Mammary epithelial cell (primary cell): ENCODE measurements at places on chromosomes 6 and 20. TPM values are rescaled to one million over a fixed set of nuclear protein-coding genes. Genes with fewer than 3 reads are reported as not detected.
A peak's percentile ranks its signal among the peaks of the same experiment; 100 is the strongest.

DNA sequence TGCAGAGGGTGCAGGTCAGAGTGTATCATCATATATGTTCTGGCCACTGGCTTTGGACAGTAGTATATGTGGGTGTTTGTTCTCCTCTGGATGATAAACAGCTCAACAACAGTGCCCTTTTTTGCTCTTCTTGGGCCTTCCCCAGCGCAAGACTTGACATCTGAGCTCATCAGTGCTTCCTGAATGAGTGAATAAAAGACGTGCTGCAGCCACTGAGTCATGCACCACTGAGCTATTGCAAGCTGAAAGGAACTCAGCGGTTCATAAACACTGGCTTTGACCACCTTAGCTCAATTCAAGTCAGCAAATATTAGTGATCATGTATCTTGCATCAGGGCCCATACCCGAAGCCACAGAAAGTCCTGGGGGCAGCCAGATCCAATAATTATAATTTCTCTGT lies 105.3 kb upstream of the KCNG1 start:
- peak; percentile 84 for DNase-seq

DNA sequence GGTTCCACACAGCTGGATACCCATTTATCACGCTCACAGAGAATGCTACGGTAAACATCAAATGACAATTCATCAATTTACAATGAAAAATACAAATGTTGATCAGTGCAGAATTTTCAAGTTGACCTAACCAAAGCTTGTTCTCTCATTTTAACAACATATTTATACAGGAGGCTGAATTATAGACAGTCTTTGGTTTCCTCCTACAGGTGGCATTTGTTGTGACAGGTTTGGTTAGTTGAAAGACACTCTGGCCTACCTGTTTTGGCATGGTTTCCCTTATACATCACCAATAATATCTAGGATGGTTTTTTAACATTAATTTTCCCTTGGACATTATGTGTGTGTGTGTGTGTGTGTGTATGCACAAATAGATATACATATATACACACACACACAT lies 642.5 kb upstream of the MMS22L start:
- no peak for DNase-seq

GRCh38 chr6:142763205-142763604 lies 181.8 kb downstream of the HIVEP2 start:
- DNase-seq, result peak; percentile 69

DNA sequence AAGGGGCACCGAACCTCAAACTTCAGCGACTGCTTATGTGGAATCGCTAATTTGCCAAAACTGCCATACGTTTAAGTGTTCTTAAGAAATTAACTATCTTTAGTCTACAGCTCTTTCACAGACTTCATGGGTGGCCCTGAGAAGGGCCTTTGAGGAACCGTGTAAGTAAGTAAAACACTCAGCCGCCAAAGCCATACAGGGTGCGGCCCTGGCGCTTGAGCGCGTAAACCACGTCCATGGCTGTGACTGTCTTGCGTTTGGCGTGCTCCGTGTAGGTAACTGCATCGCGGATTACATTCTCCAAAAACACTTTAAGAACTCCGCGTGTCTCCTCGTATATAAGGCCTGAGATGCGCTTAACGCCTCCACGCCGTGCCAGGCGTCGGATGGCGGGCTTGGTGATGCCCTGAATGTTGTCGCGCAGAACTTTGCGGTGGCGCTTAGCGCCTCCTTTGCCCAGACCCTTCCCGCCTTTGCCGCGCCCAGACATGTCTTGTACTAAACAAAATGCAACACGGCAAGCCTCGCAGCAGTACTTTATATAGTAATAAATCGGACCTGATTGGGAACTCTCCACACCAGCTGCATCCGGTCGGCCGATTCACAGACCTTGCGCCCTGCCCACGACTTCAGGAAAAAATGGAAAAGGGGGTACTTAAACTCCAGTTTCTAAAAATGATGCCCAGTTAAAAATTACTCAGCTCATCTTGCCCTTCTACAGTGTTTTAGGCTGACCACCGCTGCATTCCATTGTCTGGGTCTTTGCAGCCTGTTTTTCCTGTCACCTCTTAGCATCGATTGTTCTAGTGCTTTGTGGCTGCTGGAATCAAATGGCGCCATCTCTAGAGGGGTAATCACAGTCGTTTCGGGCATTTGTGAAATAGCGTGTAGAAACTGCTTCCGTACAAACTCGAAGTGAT lies 38.9 kb downstream of the OR2B2 start:
- peak; percentile 78 for DNase-seq

GRCh38 chr6:153840039-153840850 lies 198.8 kb upstream of the OPRM1 start:
- no peak for DNase-seq

- no peak for DNase-seq
Measured at GRCh38 chr6:167796192-167796981, 30.3 kb upstream of the AFDN start.

The TFAP2C gene
- total RNA-seq, result 12.8 and 23.3 TPM in 2 replicates

The GINS1 gene
- total RNA-seq, result 6.5 and 16.8 TPM in 2 replicates

The GHRH gene
- not detected in 2 replicates for total RNA-seq

The CRYBG1 gene
- 75.0 and 92.9 TPM in 2 replicates for total RNA-seq

The RNF144B gene
- 45.7 and 47.4 TPM in 2 replicates for total RNA-seq
